ENCODE measurements at places on chromosomes 4 and X.

DNA sequence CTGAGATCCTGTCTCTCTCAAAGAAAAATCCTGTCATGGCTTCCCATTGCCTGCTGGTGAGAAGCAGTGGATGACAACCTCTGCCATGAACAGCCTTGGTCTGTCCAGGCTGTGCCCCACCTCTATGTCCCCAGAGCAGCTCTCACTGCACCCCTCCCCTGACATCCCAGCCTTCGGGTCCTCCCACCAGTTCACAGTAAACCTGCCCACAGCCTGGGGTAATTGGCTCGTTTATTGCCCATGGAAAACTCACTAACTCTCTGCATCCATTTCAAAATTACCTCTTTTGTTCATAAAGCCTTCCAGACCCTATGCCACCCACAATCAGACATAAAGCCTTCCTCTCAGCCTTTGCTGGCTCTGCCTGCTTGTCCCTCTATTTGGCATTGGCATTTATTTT is 10.7 kb upstream of the HMGB3 start:
- DNase-seq: no peak

- DNase-seq: no peak
These were observed 46.4 kb upstream of the GPM6B start for GRCh38 chrX:13863324-13863723.

- DNase-seq: no peak
These were observed 31.2 kb upstream of the VSIG4 start for GRCh38 chrX:66071126-66071525.

DNA sequence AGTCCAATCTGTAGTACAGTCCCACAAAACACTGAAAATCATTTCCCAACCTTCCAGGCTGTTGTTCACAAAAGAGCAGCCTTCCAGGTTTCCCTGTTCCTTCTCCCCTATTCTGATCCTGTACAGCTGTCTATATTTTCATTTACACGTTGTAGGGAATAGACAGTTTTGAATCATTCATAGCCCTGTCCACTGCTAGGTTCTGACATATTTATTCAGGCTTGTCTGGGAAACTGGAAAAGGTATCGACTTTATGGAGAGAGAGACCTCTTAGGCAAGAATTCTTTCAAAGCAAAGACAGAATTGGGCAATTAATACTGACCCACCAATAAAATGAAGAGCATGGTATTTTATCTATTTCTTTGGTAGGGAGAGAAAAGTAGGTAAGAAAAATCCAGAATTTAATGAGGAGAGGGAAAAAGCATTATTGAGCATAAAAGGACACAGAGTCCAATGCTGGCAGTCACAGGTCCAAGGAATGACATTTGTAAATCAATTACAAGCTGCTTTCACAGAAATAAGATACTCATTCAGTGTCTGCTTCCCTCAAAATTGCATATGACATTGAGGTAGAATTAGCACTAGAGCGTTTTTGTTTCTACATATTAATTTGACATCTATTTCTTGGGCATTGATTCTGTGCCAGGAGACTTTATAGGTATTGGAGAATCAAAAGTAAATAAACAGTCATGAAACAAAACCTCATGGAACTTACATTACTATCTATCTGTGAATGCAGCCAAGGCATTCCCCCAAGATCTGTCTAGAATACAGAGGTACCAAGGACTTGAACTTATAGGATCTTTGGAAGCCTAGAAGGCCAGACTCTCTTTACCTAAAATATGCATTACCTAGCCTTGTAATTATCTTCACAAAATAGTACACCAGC is 127.2 kb downstream of the CAMK2D start:
- no peak for DNase-seq

- no peak for DNase-seq
These were observed 618.0 kb downstream of the STPG2 start for GRCh38 chr4:97525236-97525635.

DNA sequence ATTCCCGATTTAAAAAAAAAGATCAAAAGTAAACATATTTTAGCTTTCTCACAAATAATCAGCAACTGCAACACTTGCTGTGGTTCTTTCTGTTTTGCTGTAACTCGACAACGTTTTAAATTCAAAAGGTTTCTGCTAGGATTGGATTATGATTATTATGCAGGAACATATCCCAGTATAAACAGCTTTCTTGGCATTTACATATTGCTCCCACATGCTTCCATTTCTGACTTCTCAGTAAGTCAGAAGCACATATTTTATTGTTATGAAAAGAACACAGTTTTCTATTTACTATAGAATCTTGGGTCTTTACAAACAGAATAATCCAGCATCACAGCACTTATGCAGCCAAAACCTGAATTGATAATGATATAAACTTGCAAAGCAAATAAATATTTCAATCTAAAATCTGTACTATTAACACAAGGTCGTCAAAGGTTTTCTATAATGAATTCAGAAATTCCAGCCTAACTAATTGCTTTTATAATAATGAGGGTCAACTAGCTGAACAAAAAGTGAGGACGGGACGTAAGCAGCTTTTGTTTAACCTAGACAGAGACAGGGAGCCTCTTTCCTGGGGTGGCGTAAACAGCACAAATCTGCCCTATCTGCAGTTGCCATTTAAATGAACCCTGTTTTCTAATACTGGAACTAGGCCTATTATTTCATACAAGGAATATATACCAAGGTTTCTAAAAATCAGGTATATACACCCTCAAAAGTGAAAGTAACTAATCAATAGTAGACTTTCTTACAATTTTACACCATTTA is 9.8 kb upstream of the PCDH18 start:
- DNase-seq: no peak

DNA sequence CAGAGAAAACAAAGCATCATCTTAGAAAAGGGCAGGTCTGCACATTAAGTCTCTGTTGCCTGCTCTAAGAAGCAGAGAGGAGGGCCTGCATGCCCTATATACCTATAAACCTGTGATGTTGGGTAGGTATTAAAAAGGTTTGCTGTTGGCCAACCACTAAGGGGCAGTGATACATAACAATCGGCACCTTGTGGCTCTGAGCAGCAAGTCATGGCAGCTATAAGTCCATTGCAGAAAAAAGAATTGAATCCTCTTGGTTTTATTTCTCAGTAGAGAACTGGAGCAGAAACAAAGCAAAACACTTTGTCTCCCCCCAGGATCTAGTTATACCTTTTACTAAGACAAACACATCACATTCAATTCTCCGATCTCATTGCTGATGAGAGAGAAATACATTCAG is 1364.4 kb downstream of the STIM2 start:
- peak; percentile 57 for DNase-seq

DNA sequence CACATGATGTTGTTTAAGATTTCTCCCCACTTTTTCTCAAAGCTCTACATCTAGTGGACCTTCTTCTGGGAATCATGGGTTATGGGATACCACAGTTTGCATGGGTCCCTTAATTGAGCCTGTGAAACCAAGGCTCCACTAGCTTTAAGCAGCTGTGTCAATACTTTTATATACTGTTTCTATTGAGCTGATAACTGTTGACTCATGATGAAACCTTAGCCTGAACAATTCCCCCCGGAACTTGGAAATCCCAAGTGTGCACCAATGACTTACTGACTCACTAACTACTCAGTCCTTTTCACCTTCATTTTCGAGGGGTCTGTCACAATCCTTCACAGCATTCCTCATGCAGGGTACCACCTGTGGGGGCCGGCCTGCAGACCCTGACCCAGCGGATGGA is 12.7 kb upstream of the SPIN4 start:
- no peak for DNase-seq

DNA sequence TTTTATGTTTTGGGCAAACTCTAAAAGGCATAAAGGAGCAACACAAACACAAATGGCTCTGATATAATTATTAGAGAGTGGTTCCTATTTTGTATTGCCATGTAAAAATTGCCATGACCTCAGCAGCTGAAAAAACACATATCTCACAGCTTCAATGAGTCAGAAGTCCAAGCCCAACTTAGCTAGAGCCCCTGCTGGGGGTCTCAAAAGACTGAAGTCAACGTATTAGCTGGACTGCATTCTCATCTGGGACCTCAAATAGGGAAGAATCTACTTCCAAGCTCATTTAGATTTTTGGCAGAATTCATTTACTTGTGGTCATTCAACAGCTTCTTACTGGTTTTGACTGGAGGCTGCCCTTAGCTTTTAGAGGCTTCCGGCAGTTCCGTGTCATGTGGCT is 47.4 kb downstream of the FREM3 start:
- no peak for DNase-seq

GRCh38 chrX:10512258-10512657 is 108.1 kb downstream of the MID1 start:
- no peak for DNase-seq

GRCh38 chrX:106437407-106437806 is 174.4 kb upstream of the RADX start:
- DNase-seq: no peak

- DNase-seq: no peak
These were observed 98.1 kb upstream of the VCX3B start for GRCh38 chrX:8366481-8366880.

DNA sequence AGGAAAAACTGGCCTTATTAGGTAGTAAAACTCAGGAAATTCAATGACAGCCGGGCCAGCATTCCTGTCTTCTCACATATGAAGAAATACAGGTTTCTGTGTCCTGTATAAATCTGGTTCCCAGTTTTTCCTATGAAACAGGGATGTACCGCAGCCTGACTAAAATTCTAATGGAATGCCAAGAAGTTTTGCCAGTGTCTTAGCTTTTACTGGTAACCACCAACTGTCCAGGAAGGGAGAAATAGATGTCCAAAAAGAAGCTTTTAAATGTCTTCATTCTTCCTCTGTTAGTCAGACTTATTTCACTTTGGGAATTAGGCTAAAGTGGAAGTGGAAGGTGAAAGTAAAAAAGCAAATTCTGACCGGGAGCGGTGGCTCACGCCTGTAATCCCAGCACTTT is 108.0 kb upstream of the TBL1X start:
- no peak for DNase-seq

DNA sequence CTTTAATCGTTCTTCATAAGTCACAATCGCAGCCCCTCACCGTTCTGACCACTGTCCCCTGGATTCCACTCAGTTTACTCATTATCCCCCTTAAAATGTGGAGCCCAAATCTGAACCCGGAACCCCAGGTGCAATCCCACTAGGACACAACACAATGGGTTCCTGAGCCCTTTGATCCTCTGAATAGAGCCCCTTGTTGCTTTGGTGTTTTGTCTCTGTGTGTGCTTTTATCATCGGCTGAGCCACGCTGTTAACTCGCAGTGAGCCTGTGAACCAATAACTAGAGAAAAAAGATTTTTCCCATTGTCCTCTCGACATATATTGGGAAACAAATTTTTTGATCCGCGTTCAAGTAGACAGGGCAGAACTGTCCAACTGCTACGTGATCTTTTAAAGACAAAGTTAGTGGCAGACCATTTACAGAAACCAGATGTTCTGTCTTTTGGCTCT is 617 bp upstream of the PDHA1 start:
- no peak for DNase-seq
